IMR-90 (cell line): ENCODE measurements at places on chromosomes 11 and 22.

- DNase-seq = peak; percentile 90
Measured at GRCh38 chr22:28116219-28116673, 197.2 kb upstream of the PITPNB start.

DNA sequence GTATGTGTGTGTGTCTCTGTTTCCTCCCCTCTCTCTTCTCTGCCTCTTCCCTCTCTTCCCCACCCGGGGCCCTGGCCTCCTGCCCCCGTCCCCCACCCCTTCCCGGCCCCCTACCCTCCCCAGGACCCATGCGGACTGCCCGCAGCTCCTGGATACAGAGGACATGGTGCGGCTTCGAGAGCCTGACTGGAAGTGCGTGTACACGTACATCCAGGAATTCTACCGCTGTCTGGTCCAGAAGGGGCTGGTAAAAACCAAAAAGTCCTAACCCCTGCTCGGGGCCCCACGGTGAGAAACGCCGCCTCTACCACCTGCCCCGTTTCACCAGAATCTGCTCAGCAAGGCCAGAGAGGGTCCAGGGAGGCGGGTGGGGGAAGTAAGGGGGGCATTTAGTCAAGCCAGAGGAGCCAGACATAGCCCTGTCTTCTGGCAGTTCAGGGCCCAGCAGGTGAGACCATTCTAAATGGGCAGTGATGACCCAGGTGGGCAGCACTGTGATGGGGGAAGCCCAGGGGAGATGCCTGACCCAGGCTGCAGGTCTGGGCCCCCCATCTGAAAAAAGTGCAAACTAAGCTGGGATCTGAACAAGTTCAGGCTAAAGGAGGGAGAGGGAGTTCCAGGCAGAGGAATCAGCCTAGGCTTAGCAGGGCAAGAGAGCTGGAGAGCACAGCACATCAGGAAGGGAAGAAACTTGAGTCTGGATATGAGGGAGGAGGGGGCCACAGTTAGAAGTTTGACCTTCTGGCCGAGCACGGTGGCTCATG lies 6.4 kb downstream of the SELENOM start:
- DNase-seq = no peak

GRCh38 chr11:44931466-44931865 lies 19.2 kb downstream of the TP53I11 start:
- no peak for DNase-seq

DNA sequence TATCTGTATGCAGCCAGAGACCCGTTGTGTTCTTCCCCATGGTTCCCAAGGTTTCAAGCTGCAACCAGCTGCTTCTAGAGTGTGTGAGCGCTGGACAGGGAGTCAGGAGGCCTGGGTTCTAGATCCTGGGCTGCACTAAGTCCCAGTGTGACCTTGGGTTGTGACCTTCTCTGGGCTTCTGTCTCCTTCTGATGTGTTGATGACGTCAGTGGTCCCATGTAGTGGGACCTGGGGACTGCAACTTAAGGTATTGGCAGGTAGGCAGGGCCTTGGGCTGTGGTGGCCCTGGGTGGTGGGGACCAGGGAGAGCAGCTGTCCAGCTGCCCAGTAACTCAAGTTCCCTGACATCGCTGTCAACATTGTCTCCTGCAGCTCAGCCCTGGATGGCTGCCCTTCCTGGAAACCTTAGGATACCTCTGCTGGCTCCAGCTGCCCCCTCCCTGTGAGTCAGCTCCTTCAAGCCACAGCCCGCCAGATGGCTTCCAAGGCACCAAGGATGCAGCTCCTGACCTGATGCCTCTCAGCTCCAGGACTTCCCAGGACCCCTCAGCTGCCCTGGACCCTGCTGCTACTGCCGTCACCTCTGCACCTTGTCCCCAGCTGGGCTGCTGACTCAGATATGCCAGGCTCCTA lies 1.3 kb upstream of the PVALB start:
- no peak for DNase-seq

DNA sequence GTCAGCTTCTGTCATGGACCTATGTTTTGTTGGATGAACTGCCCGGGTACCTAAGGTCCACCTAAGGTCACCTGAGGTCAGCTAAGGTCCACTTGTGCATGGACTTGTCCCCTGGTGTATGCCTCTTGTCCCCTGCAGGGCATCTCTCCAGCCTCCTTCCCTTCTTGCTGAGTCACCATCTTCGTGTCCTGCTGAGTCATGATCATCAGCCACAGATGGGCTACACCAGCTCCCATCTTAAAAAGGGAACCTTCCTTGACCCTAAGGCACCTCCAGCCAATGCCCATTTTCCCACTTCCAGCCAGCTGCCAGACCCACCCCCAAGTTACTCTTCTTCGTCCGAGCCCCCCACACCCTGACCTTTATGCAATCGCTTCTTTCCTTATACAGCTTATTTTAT lies 544.9 kb downstream of the TBC1D22A start:
- DNase-seq = peak; percentile 57

DNA sequence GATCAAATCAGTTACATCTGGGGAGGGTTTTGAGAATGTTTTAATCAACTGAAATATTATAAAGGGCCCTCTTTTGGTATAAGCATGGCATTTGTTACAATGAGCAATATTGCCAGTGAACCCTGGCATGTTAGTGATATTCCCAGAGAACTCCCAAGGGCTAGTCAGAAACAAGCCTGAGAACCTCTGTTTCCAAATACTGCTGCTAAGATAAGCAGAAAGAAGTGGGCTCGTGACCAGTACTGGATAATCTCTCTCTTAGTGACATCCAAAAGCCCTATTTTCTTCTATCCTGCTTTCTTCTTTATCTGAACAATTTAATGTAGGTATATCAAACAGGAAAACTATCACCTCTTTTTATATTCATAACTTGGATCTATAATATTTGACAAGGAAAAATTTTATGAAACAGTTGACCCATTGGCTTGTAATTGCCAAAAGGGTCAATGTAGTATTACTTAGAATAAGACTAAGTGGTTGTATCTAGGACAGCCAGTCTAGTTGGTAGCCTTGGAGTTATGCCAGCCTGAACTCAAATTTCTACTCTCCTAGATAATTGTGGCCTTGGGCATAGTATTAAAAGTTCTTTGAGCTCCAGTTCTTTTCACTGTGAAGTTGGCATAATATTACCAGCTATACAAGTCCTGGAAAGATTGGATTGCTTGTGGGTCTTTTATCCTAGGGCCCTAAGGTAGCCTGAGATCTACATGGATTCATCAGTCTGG lies 15.7 kb downstream of the CAT start:
- DNase-seq = no peak

- DNase-seq = no peak
Measured at GRCh38 chr11:129324533-129325175, 51.0 kb upstream of the BARX2 start.

- peak; percentile 56 for DNase-seq
Measured at GRCh38 chr11:33362051-33362910, 105.1 kb downstream of the HIPK3 start.

DNA sequence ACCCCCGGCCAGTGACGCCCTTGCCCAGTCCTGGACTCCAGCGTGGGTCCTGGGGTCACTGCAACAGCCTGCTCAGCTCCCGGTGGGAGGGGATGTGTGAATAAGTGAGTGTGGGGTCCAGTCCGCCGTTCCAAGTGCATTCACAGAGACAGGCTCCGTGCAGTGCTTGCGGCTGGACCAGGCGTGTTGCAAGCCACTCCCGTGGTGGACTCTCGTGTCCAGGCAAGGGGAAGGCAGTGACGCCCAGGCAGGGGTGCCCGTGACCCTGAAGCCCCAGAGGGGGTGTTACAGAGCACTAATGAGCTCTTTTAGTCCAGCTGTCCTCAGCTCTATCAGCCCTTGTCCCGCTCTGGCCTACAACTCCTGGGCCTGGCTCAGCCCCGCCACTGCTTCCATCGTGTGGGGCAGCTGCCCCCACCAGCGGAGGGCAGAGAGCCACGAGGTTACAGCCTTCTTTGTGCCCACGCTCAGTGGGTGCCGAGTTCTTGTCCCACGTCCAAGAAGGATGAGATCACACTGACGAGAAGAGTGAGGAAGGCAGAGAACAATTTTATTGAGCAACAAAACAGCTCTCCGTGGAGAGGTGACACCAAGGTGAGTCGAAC lies 1807.5 kb downstream of the LRRC4C start:
- no peak for DNase-seq

DNA sequence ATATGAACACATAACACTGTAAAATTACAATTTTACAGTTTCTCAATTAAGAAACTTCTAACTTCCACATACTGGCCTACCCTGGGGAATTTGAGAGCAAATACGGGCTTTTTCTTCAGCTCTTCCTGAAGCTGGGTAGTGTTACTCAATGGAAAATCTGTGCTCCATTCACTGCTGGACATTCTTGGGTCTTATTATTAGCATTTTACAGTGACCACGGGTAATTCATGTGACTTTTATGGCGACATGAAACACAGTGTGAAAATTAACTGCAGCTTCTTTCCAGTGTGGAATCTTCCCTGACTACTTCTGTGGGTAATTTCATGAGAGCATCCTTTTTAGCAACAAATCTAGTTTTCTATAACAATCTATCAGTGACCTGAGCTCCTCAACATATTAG lies 423.7 kb upstream of the ANO5 start:
- no peak for DNase-seq

- no peak for DNase-seq
Measured at GRCh38 chr11:70603756-70604211, 205.5 kb downstream of the CTTN start.

- DNase-seq = no peak
Measured at GRCh38 chr11:108824545-108824944, 159.7 kb downstream of the DDX10 start.

DNA sequence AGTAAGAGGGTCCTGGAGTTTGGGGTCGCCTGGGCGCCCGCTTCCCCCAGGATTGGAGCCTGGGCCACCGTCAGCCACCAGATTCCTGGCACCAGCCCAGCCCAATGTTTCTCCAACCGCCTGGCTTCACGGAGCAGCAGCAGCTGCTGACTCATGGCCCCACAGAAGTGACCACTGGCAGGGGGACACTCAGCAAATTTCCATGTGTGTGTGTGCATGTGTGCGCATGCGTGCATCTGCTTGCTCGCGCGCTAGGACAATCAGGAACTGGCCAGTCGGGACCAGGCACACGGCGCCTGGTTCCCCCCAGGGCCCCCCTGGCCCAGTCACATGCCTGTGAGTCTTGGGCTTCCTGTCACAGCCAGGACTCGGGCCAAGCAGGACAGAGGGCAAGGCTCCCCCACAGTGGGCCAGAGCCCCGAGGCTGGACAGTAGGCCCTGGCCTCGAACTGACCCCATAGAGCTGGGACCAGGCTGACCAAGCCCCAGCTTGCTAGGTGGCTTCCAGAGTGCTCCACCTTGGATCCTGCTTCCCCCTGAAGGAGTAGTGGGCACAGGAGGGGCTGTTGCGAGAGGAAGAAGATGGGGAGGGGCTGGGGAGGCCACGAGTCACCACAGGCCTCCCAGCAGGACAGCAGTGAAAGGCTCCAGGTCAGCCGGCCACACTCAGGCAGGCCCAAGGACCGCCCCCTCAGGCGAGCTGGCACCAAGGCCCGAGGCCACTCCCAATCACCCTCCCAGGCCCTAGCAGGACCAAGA lies 3.2 kb downstream of the CTSD start:
- peak; percentile 52 for DNase-seq

DNA sequence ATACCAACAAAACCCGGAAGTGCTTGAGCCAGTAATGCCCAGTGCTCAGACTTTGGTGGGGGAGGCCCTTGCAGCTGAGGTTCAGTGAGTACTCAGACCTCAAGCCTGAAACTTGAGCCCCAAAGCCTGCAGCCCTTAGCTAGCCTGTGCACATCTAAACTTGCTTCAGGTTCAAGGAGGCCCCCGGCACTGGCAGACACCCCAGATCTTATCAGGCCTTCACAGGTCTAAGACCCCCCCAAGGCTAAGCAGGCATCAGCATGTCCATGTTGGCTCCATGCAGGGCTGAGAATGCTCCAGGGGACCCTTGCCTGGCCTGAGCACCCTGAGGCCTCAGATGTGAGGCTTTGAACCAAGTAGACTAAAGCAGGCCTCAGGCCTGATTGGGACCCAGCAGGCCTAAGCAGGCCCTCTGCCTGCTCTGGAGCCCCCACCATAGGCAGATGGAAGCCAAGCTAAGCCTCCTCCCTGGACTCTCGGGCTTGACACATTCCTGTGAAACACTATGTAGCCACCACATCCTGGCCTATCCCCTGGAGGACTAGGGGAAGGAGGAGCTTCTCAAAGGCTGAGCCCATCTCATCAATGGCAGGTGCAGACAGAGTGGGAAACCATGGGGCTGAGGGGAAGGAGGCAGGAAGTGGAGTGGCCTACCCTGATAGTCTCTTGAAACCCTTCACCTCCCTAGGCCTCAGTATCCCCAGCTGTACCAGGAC lies 1.2 kb upstream of the CASTOR1 start:
- DNase-seq = peak; percentile 48

DNA sequence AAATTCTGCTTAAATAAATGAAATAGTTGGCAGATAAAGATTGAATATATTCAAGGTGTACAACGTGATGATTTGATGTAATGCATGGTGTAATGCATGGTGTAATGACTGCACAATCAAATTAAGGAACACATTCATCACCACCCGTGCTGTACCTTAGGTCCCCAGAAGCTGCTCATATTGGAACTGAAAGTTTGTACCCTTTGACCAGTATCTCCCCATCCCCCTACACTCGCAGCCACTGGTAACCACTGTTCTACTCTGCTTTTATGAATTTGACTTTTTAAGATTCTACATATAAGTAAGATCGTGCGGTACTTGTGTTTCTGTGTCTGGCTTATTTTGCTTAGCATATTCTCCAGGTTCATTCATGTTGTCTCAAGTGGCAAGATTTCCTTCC lies 445.8 kb downstream of the OPCML start:
- no peak for DNase-seq

- DNase-seq = peak; percentile 23
Measured at GRCh38 chr22:46546466-46547178, 9.2 kb upstream of the CELSR1 start.

DNA sequence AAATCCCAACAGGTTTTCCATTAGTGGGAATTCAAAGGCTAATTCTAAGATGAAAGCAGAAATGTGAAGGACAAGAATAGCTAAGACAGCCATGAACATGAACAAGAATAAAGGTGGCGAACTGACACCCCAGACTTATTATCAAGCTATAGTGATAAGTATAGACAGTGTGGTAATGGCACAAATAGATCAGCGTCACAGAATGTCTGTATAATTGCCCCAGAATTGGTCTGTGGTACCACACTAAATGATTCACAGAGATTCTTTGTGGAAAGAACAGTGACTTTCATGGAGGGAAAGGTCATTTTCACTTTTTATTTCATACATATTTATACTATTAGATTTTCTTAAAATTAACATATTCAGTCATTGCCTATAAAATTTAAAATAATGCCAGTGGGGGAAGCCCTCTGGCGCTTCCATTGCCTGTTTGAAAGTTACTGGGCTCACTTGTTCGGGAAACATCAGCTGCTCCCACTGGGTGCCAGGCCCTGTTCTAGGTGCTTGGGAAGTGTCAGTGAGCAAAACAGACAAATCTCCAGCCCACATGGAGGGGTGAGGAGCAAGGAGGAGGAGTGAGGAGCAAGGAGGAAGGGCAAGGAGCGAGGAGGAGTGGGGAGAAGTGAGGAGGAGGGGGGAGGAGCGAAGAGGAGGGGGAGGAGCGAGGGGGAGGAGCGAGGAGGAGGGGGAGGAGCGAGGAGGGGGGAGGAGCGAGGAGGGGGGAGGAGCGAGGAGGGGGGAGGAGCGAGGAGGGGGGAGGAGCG lies 11.3 kb upstream of the NLRP6 start:
- DNase-seq = no peak
